Activated T-helper 1 cell treated with anti-CD3 and anti-CD28 coated beads, Interleukin-12 subunit alpha, Interleukin-12 subunit beta, Interleukin-2, Interleukin-4 antibody, amounts not matched to agents 30 ng/mL and 10 ng/mL and 1 ng/mL, durations not matched to agents 14 hours and 24 hours and 36 hours (primary cell): ENCODE measurements at places on chromosomes 7 and 10. TPM values are rescaled to one million over a fixed set of nuclear protein-coding genes. Genes with fewer than 3 reads are reported as not detected.

Gene CACNB2
- 0.13 TPM in 1 of 2 replicates, not detected in the other for total RNA-seq

Gene HMX3
- total RNA-seq, result not detected in 2 replicates

Gene DOCK4
- 0.31 and 0.37 TPM in 2 replicates for total RNA-seq

Gene ADAM12
- not detected in 2 replicates for total RNA-seq

Gene KIFBP
- total RNA-seq, result 16.4 and 16.9 TPM in 2 replicates

Gene BMPER
- not detected in 2 replicates for total RNA-seq

Gene ZYX
- total RNA-seq, result 73.9 and 78.8 TPM in 2 replicates

Gene KNDC1
- 0.22 and 0.54 TPM in 2 replicates for total RNA-seq

Gene GATAD1
- total RNA-seq, result 18.4 and 18.8 TPM in 2 replicates

Gene CCDC3
- total RNA-seq, result 0.13 TPM in 1 of 2 replicates, not detected in the other

Gene CCNY
- total RNA-seq, result 56.5 and 71.0 TPM in 2 replicates

Gene ARHGAP12
- 2.4 and 3.5 TPM in 2 replicates for total RNA-seq

Gene VWDE
- total RNA-seq, result 1.6 and 1.7 TPM in 2 replicates

Gene TCAF2
- 22.9 and 23.5 TPM in 2 replicates for total RNA-seq

Gene PIK3AP1
- total RNA-seq, result 8.2 and 9.9 TPM in 2 replicates

Gene GATA3
- 79.5 TPM in 2 replicates for total RNA-seq

Gene CCM2
- total RNA-seq, result 59.2 and 65.5 TPM in 2 replicates

Gene BTBD16
- total RNA-seq, result not detected in 2 replicates

Gene HYCC1
- 36.8 and 45.7 TPM in 2 replicates for total RNA-seq

Gene HSPA12A
- 0.05 TPM in 1 of 2 replicates, not detected in the other for total RNA-seq

Gene NDUFB8
- total RNA-seq, result 292 and 304 TPM in 2 replicates

Gene POLL
- total RNA-seq, result 32.4 and 33.5 TPM in 2 replicates

Gene OGDHL
- total RNA-seq, result 1.2 and 2.8 TPM in 2 replicates

Gene FAM13C
- not detected in 2 replicates for total RNA-seq

Gene CHST3
- total RNA-seq, result 0.16 and 0.22 TPM in 2 replicates

Gene SPDYE2B
- total RNA-seq, result not detected in 2 replicates

Gene CCDC172
- total RNA-seq, result not detected in 2 replicates

Gene FAM25C
- total RNA-seq, result not detected in 2 replicates

Gene IDI2
- total RNA-seq, result not detected in 2 replicates

Gene IL6
- total RNA-seq, result 0.32 and 0.54 TPM in 2 replicates

Gene ZCWPW1
- 2.0 and 2.4 TPM in 2 replicates for total RNA-seq

Gene GPRIN2
- total RNA-seq, result not detected in 2 replicates
